ENCODE measurements at places on chromosomes 7 and 10.

- DNase-seq, result no peak
Measured at GRCh38 chr7:101804967-101805366, 12.5 kb upstream of the CUX1 start.

GRCh38 chr7:7369134-7369533 lies 166.5 kb downstream of the COL28A1 start:
- no peak for DNase-seq

GRCh38 chr10:97169911-97170693 lies 15.7 kb downstream of the SLIT1 start:
- DNase-seq, result no peak

DNA sequence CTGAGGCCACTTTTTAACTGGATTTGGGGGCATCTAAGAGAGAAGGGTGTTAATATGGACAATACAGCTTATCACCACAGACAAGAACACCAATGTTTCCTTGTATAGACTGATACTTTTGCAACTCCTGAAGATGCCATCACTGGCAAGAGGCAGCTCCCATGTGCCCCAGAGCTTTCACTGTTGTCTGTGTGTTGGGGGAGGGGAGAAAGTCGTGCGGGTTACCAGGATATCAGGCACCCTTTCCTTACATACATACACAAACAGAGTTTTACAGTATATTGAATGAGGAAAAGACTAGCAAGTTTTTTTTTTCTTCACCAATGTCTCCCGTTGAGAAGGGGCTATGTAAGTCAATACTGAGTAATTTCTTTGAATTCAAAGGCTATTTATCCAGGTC lies 4.1 kb upstream of the DLX6 start:
- no peak for DNase-seq

GRCh38 chr10:45586028-45586824 lies 86.3 kb downstream of the ZFAND4 start:
- DNase-seq, result no peak

DNA sequence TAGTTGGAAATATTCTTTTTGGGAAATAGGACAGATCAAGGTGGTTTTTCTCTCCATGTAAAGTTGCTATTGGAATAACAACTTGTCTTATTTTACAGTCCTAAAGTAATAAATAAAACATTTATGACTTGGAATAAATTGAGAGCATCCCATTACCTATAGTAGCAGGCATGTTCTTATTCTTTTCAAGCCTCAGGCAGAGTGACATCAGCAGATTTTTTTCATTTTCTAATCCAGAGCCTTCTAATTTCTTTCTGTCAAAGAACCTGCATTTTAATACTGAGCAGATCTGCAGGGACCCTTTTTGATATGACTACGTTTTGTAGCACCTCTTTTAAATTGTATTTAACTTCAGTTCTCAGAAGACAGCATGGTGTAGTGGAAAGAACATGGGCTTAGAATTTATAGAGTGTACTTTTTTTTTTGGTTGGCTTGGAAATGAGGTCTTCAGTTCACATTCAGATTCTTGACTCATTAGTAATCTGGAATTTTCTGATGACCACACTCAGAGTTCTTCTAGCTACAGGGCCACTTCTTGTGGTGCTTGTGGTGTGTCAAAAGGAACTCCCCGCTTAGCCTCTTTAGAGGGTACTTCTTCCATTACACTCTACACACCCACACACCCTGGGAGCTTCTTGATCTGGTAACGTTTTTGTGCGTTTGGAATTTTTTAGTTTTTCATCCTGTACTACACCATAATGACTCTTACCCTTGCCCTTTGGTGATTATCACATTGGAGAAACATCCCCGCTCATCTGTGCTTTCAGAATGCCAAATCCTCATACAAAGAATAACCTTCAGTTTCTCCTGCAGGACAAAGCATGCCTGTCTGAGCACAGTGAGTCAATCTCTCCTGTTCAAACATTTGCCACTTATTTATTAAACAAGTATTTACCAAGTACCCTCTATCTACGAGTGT lies 34.6 kb downstream of the AGK start:
- peak; percentile 98 for DNase-seq

DNA sequence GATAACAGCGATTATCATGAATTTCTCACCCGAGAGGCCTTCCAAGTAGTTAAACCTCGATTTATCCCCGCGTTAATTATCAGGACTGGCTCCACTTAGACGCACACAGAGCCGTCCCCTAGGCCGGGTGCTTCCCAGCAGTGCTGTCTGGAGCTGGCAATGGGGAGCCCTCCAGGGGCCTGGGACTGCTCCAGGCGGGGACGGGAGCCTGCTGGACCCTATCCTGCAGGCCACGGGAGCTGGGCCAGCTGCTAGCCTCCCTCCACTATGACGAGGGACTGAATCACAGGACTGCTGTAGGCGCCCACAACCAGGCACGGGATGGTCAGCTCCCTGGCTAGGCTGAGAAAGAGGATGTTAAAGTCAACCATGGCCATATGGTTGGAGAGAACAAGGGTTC lies 229.1 kb downstream of the ELFN1 start:
- peak; percentile 34 for DNase-seq

GRCh38 chr10:48509974-48510692 lies 94.7 kb downstream of the ARHGAP22 start:
- peak; percentile 38 for DNase-seq

DNA sequence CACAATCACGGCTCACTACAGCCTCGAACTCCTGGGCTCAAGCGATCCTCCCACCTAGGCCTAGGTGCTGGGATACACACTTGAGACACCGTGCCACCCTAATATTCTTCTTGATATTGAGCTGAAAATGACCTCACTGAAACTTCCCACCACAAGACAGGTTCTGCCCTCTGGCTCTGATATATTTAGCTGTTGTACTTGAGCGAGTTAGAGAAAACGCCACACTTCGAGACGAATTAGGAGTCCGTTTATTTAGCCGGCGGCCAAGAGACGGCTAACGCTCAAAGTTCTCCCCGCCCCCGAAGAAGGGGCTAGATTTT lies 17.9 kb downstream of the ZC3HAV1 start:
- DNase-seq, result no peak

DNA sequence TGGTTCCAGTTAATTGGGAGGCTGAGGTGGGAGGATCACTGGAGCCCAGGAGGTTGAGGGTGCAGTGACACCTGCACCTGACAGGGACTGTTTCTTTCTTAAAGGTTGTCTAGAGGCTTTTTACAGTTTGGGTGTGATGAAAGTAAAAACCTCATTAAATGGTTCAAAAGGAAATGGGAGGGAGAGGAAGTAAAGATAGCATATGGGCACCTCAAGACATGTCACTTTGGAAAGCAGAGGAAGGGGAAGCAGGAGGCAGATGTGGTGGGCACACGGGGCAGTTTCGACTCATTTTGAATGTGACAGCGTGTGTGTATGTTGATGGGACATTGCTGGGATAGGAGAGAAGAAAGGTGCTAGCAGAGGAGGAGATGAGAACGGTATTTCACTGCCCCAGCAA lies 203.1 kb downstream of the MLLT10 start:
- no peak for DNase-seq

- DNase-seq, result peak; percentile 64
Measured at GRCh38 chr7:23759671-23760391, 49.8 kb downstream of the STK31 start.

DNA sequence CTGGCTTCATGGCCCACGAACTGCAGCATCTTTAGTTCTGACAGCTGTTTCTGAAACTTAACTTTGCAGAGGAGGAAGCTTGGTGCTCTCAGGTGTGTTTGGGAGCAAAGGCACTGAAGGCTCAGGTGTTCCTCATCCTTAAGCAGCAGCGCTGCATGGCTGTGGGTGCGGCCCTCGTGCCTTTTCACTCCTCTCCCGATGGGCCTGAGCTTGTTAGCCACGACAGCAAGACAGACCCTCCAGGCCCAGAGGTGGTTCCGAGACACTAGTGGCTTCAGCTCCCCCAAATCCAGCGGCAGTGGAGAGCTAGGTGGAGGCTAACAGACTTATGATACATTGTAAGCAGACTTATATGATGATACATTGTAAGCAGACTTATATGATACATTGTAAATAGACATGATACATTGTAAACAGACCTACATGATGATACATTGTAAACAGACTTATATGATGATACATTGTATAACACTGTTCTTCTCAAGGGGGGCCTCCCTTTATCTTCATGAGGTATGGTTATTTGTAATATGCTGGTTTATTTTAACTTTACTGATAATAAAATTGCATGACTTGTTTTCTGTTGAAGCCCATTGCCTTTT lies 14.1 kb downstream of the PFKP start:
- DNase-seq, result no peak
